ENCODE measurements at places on chromosomes 3 and 15.

- no peak for DNase-seq
Observed at GRCh38 chr3:105013657-105014056, 353.1 kb upstream of the ALCAM start.

DNA sequence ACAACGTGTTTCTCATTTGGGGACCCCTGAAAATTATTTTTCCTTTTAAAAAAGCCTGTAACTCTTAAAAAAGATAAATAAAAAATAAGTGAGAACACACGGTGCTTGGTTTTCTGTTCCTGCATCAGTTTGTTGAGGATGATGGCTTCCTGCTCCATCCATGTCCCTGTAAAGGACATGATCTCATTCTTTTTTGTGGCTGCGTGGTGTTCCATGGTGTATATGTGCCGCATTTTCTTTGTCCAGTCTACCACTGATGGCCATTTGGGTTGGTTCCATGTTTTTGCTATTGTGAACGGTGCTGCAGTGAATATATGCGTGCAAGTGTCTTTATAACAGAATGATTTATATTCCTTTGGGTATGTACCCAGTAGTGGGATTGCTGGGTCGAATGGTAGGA lies 2.3 kb downstream of the TSPAN3 start:
- no peak for DNase-seq

- DNase-seq, result peak; percentile 29
Observed at GRCh38 chr3:98730338-98730737, 32.8 kb upstream of the ST3GAL6 start.

DNA sequence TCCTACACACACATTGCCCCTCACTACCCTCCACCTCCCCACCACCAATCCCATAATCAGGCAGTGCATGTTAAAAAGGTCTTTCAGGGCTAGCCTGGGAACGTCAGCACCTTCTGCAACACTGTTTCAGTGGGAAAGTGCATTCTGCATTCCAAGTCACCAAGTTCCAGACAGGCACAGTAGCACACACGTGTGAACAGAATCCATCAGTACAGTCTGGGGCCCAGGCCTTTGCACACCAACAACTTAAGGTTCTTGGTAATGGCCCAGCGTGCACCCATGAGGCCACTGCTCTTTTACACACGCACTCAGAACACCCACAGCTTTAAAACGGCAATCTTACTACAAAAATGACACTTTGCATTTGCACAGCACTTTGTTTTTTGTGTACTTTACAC lies 1.2 kb downstream of the ANXA2 start:
- DNase-seq, result no peak

- DNase-seq, result no peak
Observed at GRCh38 chr3:143165211-143165610, 45.6 kb downstream of the CHST2 start.

DNA sequence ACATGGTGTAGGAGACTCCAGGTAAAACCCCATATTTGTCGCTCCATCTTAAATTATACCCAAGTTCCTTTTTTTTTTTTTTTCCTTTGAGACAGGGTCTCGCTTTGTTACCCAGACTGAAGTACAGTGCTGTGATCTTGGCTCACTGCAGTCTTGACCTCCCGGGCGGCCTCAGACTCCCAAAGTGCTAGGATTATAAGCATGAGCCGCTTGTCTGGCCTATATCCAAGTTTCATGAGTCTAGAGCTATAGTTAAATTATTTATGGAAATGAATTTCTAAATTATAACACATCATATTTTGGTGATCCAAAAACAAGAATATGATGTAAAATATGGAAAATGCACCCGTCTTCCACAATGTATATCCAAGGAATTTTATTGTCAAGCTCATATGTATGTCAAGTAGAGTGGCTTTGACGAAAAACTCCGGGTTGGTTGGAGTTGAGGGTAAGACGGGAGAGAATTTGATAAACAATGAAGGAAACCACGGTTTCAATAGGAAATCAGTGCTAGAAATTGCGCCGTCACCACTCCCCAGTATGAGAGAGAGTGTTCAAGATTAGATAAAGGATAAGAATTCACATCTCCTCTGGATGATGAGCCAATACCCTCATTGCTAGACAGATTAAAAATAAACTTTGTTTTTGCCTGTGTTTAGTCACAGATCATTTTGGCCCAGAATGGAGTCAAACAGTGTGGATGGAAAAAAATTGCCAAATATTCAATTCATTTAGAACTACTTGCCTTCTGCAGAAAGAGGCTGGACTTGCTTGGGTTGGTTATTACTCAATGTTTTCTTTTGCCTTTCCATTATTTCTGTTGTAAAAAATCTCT lies 209.2 kb upstream of the NR2F2 start:
- DNase-seq, result no peak

GRCh38 chr3:177672252-177672911 lies 475.1 kb upstream of the TBL1XR1 start:
- no peak for DNase-seq

DNA sequence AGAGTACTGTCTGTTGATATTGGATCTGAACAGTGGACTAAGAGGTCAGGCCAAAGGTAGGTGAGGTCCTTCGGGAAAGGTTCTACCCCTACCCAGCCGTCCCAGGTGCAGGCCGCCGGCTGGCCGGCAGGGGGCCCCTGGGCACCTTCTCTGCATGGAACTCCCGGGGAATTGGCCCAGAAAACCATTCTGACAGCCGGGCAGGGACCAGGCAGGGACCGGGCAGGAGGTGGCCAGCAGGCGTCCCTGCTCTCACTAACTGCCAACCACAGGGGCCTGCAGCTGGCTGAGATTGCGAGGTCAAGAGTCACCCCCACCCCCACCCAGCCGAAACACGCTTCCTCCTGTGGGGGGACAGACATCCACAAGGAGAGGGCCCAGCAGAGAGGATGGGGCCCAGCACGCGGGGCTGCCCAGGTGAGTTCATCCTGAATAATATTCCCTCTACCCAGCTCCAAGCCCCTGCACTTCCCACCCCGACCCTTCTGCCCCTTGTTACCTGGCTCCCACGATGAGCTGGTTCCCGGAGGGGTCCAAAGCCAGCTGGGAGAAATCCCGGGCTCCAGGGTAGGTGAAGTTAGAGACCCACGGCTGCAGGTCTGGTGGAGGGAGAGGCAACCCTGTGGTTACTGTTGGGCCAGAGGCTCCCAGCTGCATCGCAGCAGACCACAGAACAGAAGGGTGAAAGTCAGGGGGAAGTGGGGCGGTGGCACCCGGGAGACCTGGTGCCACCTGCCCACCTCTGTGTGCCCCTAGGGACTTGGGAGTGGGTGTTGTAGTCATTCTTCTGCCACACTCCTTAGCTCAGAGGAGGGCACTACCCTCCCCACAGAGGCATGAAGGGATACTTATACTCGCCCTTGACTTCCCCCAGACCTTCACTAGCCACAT lies 84.4 kb downstream of the SEMA5B start:
- DNase-seq, result peak; percentile 87

- peak; percentile 75 for DNase-seq
Observed at GRCh38 chr3:32249184-32249782, 10.8 kb downstream of the CMTM8 start.

DNA sequence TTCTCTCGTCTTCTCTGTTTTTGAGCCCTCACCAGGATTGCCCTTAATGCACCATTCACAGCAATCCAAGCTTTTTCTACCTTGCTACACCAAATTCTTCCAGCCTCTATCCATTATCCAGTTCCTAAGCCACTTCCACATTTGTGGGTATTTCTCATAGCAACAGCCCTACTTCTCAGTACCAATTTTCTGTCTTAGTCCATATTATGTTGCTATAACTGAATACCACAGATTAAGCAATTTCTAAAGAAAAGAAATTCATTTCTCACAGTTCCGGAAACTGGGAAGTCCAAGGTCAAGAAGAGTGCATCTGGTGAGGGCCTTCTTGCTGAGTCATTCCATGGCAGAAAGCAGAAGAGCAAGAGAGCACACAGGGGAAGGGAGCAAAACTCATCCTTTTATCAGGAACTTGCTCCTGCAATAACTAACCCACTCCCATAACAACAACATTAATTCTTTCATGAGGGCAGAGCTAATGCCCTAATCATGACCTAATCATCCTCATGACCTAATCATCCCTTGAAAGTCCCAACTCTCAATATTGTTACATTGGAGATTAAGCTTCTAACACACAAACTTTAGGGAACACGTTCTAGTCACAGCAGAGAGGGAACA lies 9.7 kb upstream of the EIF1B start:
- no peak for DNase-seq

DNA sequence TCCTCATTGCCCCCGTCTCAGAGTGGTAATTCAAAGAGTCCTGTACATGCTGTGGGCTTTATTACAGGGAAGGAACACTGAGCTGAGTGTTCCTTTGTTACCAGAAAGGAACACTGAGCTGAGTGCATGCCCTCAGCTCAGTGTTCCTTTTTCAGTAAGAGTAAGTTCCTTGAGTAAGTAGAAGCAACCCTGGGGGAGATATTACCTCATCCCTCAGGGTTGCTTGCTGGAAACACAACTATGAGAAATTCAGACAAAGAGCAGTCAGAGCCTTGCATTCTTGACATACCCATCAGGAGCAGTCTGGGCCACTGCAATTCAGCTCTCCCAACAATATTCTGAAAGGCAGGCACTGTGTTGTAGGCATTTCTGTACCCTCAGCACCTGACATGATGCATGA lies 17.0 kb downstream of the CHRM5 start:
- DNase-seq, result peak; percentile 20

DNA sequence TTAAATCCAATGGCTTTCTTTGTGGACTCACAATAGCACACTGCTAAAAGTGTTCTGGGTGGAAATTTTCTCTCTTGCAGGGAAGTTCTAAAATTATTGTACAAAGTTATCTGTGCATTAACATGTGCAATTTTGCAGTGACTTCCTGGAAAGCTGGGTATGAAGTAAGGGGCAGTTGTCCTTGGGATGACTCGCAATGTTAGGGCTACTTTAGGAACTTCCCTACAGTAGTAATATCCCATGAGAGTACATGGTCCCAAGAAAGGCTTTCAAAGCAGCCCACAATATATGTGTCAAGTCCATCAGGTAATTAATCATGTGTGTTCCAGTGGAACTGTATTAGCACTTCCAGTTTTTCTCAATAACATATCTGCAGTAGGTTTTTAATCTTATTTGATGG lies 201.0 kb upstream of the UBE2E2 start:
- DNase-seq, result no peak

GRCh38 chr15:56272454-56272853 lies 28.8 kb upstream of the RFX7 start:
- DNase-seq, result no peak

DNA sequence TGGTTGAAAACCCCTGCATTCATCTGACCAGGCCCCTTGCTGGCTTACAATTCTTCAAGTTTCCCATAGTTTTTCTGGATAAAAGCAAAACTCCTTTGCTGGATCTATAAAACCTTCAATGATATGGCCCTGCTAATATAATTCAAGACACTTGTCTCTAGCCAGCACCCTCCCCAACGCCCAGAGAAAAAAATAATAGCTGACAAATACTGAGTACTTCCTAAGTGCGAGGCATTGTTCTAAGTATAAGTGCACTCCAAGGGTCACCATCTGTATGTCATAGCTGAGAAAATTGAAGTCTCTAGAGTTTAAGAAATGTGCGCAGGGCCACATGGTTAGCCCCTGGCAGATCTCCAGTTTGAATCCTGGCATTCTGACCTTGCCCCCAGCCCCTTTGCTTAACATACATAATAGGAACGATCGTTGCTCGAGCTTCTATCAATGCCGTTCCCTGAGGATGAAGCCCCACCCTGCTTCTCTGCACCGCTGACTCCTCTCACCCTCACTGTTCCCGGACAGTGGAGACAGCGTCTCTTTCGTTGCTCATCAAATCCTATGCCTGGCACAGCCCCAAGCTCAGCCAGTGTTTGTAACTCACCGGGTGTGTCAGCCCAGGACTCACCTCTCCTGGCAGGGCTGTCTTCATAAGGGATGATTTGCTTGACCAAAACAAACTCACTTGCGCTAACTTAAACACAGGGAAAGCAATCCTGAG lies 377.1 kb upstream of the PROK2 start:
- DNase-seq, result no peak

GRCh38 chr3:42106646-42107045 lies 15.5 kb downstream of the TRAK1 start:
- DNase-seq, result no peak

DNA sequence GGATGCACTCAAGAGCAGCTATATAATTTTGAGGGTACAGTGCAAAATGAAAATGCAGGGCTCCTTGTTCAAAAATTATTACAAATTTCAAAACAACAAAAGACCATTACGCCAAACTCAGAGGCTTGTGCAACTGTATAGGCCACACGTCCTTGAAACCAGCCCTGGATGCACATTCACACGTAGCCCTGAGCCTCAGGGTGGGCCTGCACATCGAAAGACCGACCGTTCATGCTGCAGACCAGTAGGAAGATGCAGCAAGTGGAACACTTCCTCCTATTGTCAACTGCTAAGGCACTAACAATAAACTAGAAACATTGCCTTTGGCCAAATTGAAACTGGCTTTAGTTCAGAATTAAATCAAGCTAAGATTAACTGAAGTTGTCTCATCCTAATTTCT lies 174.7 kb downstream of the SHOX2 start:
- DNase-seq, result no peak

- DNase-seq, result no peak
Observed at GRCh38 chr15:90986790-90987507, 7.4 kb downstream of the PRC1 start.

DNA sequence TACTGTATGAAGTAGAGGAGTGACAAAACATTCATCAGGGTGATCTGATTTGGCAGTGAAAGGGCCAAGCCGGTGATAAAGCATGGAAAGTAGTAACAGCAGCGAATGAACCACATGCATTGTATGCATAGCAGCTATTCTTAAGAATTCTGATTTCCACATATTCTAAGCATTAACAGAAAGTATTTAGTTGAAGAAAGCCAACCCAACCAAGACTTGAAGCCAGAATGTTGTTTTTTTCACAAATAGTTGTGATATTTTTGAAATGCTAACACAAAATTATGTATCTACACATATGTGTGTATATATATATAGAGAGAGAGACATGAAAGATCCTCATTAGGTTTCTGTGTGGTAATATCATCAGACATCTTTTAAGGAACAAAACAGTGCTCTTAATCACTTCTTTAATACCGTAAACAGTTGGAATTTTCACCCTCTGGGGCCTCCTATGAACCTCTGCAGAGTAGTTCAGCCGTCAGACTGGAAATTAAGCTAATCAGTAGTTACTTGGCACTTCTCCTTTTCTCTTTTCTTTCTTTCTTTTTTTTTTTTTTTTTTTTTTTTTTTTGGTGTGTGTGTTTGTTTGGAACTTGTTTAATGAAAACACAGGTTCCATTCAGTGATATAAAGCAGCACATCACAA lies 139.6 kb downstream of the CMSS1 start:
- DNase-seq, result no peak

GRCh38 chr3:190533511-190534281 lies 19.8 kb downstream of the IL1RAP start:
- DNase-seq, result peak; percentile 71

DNA sequence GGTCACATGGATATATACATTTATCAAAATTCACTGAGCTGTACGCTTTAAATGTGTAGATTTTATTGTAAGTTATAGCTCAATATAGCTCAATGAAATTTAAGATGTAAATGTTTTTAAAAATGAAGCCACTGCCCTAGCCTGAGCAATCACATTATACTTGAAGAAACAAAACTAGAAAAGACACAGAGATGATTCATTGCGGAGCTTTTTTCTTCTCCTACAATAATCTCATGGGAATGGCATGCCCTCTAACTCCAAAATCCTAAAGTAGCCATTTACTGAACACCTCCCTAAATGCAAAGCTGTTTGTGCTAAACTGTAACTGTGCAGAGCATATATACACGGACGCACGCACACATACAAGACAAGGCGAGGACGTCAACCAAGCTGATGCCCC lies 84.2 kb downstream of the MYO9A start:
- no peak for DNase-seq

GRCh38 chr3:171804618-171805389 lies 5.5 kb downstream of the PLD1 start:
- DNase-seq, result no peak

- DNase-seq, result no peak
Observed at GRCh38 chr3:169432708-169433432, 230.6 kb downstream of the MECOM start.

- DNase-seq, result no peak
Observed at GRCh38 chr3:53595660-53596059, 101.2 kb downstream of the CACNA1D start.

Data from HTR-8/SVneo (cell line).